ENCODE measurements at places on chromosomes 2 and 18.

DNA sequence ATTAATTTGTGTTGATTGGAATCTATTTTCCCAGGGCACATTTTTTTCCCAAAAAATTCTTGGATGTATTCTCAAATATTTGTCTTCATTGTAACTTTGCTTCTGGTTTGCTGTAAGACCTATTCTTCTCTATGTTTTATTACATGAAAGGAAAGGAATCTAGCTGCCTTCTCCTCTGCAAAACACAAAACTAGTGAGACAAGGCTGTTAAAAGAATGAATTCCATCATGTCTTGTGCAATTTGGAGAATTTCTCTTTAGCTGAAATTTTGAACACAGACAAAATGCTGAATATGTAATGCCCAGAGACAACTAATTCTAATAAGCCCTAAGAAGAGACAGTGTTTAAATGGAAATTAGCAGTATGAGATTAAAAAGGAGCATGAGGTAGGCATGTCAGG is 275.9 kb downstream of the CDH20 start:
- no peak for DNase-seq

- no peak for DNase-seq
These were observed 54.8 kb upstream of the HDAC4 start for GRCh38 chr2:239455436-239456203.

DNA sequence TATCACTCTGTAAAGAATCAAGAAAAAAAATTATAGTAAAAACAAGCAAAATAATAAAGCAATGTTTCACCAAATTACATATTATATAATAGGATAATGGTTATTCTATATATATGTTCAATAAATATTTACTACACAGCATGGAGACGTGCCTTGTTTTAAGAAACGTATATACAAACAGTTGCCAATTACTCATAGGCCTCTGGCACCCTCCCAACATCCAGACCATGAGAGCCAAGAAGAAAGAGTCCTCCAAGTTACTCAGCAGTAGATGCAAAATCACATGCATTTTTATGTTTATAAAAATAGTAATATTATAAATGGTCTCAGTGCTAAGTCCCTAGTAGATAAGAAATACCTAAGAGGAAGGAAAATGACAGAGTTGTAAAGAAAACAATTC is 64.8 kb downstream of the REV1 start:
- DNase-seq = peak; percentile 6

DNA sequence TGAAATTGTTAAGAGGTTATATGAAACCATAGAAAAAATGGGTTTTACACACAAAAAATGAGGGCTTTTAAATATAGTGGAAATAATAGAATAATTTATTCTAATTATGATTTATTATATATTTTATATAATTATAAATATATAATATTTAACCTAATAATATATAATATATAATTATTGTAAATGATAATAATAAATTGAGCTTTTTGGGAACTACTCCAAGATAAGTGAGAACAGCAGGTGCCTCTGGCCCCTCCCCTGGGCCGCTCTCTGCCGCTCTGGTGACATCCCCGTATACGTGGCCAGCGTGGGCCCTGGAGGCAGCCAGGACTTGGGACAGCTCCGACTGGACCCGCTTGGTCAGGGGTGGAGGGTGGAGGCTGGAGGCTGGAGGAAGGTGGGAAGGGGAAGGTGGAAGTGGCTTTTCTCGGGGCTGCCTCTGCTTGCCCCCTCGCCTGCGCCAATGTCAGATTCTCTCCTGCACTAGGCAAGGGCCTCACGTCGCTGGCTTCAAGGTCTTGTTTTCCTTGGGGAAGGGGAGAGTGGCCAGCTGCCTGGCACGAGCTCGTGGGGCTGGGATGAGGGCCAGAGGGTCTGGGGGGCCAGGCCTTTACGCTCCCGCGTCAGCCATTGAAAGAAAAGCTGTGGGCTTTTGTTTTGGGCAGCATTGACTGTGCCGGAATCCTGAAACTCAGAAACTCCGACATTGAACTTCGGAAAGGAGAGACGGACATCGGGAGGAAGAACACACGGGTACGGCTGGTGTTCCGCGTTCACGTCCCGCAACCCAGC is 54.8 kb downstream of the NFATC1 start:
- DNase-seq = no peak

DNA sequence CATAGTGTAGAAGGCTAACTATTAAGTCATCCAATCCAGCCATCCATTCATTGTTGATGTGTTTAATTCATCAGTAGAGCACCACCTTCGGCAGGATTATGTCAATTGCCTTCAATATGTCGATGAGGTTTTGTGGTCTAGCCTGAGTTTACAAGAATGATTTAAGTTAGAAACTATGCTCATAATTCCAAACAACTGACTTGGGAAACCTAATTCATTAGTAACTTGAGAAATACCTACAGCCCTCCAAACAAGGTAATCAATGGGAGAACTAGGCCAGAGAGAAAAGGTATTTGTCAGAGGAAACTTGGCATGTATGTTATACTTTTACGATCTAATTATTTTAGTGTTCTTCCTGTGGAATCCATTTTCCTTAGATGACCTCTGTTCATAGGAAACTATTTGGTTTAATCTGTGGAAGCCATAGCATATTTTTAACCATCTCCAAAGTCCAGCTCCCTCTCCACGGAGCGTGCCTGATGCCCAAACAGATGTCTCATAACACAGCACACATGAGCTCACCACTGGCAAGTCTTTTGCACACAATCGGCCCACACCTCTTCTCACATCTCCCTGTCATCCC is 148.5 kb downstream of the GFPT1 start:
- DNase-seq = no peak

DNA sequence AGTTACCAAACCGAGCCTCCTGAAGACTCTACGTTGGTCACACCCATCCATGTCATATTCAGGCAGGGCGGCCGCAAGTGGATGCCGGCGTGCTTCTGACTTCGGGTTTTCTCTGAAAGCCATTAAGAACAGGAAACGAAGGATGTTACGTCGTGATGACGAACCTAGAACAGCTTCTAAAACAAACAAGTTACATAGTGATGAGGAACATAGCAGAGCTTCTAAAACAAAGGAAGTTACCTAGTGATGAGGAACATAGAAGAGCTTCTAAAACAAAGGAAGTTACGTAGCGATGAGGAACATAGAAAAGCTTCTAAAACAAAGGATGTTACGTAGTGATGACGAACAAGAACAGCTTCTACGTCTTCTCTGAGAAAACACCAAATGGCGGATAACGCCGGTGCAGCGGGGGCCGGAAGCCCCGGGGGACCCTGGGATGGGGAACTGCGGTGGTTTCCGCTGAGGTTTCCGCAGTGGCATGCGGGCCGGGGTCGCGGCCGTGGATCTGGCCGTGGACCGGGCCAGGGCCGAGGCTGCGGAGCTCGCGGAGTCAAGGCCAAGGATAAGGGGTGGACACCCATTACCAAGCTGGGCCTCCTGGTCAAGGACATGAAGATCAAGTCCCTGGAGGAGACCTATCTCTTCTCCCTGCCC is 141.1 kb downstream of the SOCS6 start:
- no peak for DNase-seq

GRCh38 chr2:69997015-69997830 is 35.8 kb upstream of the ASPRV1 start:
- DNase-seq = peak; percentile 91

DNA sequence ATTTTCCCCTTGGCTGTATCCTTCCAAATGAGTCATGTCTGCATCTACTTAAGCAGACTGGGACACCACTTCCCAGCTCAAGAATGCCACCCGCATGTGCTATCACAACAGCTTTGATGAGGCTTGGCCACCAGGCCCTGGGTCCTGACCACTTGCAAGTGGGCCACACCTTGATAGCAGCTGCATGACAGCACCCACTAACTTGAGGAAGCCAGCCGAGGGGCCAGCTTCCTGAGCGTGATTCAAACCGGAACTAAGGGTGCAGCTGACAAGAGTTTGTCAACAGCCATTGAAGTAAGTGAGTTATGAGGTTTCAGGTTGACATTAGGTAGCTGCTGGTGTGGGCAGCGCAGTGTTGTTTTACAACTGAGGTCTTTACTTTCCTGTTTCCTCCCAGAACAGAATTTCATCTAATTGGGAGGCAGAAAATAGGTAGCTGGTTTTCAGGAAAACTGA is 54.4 kb downstream of the EPHA4 start:
- DNase-seq = no peak

DNA sequence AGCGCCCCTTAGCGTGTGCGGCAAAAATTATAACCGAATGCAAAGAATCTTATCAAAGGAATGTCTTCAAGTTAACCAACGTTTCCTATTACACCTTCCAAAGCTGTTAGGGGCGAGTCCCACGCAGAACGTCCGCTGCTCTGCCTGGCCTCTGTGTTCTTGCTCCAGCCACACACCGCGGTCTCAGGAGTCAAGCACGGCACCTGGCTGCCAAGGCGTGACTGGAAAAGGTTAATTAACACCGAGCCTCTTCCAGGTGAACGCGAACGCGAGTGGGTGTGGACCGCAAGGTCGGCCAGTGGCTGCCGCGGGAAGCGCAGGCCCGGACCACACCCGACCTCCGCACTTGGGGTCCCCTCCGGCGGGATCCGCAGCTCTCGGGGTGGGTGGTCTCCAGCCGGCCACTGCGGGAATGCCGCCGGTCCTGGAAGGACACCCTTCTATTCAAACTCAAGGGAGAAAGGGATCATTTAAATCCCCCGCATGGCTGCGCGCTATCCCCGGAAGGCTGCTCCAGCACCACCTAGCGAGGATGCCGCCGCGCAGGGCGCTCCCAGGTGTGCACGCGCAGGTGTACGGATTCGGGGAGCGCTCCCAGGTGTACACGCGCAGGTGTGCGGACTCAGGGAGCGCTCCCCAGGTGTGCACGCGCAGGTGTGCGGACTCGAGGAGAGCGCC is 830 bp downstream of the CYB5A start:
- DNase-seq = no peak

GRCh38 chr2:38778687-38779082 is 675 bp downstream of the GEMIN6 start:
- no peak for DNase-seq

- DNase-seq = no peak
These were observed 45.1 kb downstream of the AGAP1 start for GRCh38 chr2:235538981-235539380.

DNA sequence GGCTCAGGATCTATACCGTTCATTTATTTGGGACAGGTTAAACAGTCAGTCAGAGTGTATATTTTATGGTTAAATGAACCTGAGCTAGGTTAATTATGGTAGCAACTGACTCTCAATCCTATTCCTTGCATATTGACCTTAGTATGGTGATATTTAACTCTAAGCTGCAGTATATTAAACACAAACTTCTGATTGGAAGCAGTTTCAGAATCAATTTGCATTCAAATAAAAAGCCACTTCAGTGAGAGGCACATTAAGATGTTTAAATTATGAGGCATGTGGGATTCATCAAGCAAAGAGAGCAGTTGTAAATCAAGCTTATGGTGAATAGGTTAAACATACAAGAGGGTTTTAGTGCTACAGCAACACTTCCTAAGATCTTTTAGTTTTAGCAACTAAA is 40.4 kb downstream of the FRZB start:
- no peak for DNase-seq
